Stimulated activated CD4-positive, alpha-beta T cell treated with anti-CD3 and anti-CD28 coated beads, Interleukin-2, amount 100 ng/mL, for 4 hours (primary cell): ENCODE measurements at places on chromosomes 12 and 14.

GRCh38 chr12:49750996-49751393 lies 9.6 kb downstream of the TMBIM6 start:
- DNase-seq = no peak

GRCh38 chr12:22812531-22812930 lies 187.6 kb downstream of the ETNK1 start:
- no peak for DNase-seq

GRCh38 chr14:99626041-99626648 lies 18.8 kb upstream of the HHIPL1 start:
- no peak for DNase-seq

DNA sequence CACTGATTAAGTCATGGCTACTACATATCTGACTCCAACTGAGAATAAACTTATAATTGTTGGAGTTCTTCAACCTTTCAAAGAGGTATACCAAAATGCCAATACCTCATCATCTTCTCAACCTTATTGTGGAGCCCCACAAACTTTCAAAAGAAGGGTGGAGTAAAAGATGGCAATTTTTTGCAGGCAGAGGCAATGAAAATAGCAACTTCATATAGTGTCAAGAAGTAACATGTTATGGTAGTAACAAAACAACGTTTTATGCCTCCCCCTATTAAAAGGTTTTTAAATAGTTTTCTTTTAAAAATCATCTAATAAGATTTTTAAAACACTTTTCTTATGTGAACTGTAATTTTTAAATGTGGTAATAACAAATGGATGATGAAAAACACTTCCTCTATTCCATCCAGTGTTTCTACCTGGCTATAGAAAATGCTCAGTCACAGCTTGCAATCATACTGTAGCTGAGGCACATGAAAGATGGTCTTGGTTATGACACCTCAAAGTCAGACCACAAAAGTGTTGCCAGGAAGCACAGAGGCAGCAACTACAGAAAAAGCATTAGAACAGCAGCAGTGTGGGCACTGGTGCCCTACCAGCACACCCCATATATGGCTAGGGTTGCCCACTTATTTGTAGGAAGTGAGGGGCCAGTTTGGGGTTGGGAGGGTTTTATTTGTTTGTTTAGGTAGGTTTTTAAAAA lies 7.0 kb downstream of the PPP1R12A start:
- DNase-seq = peak; percentile 35

DNA sequence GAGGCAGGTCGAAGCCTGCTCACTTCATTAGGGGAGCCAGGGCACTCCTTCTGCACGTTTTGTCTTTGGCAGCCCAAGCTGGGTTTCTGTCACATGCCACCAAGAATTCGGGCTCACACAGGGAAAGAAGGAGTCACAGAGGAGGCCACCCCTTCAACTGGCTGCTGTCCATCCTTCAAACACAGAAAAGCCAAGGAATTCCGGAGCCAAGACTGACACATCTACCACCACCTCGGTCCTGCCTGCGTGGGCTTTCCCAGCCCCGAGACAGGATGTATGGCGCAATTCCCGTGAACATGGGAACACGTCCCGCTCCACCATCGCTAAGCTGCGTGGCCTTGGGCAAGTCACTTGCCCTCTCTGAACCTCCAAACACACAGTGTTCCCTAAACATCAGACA lies 70.4 kb downstream of the NCOR2 start:
- no peak for DNase-seq

DNA sequence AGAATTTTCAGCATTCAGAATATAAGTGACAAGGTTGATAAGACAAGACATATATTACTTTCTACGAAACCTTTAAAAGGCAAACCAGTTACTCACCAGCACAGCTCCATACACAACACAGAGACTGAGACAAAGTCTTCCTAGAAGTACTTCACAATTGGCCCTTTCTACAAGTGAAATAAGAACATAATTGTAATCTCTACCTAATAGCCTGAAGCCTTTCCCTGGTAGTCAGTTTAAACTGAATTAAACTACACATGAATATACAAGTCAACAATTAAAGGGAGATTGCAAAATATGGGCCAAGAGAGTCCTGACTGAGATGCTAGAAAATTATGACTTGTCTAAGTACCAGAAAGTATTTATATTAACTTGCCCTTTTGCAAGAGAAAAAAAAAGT lies 95.9 kb downstream of the PUS7L start:
- DNase-seq = no peak

DNA sequence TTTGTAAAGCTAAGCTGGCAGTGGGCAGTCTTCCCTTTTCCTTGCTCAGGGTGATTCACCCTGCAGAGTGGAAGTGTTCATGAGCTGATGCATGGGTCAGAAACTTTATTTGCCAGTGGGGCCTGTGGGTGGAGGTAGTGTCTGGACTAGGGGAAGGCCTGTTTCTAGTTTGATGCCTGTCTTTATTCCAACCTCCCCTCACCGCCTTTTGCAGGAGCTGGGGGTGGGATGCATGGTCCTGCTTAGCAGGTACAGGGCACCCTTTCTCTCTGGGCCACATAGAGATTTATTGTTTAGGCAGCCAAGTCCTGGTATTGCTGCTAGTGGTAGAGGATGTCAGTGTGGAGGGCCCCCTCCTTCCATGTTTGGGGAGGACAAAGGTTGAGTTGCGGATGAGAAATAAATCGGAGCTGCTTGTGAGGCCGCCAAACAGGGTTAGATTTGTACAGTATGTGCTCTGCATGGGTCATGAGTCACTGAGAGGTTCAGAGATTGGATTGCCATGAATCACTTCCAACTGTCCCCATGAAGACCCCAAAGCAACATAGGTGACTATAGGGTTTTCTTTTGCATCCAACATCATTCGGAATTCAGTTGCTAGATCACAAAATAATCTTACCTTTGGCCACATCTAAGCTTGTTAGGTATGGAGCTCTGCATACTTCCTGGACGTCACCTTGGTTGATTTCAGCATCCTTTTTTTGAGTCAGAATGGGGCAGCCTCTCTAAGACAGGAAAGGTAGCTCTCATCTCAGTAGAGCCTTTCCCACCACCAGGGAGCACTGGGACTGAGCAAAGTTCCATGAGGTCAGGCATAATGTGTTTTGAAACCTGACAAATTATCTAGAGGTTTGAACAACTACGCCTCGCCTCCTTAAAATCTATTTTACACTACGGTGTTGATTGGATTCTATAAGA lies 8.8 kb downstream of the SMOC1 start:
- no peak for DNase-seq

- DNase-seq = no peak
Observed at GRCh38 chr12:117889098-117889497, 79.7 kb downstream of the KSR2 start.

- peak; percentile 43 for DNase-seq
Observed at GRCh38 chr12:111443586-111443985, 37.9 kb downstream of the SH2B3 start.

- DNase-seq = peak; percentile 16
Observed at GRCh38 chr14:61296719-61297502, 15.8 kb upstream of the TMEM30B start.

DNA sequence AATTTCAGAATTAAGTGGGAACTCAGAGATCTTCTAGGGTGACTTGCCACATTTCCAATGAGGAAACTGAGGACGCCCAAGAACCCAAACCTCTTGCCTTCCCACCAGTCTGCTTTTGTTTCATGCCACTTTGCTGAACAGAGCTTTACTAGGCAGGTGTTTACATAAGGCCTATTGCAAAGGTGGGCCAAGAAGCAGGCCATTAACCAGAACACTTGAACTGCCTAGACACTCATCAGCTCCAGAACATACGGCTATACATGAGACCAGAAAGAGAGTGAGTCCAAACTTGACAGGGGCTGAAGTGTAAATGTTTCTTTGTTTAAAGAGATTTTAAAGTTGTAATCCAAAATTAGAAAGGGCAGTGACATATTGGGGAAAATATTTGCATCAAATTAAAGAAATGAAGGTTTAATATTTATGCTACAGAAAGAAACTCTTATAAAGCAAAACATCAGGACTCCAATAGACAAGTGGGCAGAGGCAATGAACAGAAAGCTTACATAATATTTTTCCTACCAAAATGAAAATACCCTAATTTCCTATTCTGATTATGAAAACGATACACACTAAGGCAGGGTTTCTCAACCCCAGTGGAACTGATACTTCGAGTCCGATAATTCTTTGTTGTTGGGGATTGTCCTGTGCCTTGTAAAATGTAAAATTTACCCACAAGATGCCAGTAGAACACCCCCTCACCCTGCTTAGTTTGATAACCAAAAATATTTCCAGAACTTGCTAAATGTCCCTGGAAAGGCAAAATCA lies 11.7 kb downstream of the BATF start:
- no peak for DNase-seq

DNA sequence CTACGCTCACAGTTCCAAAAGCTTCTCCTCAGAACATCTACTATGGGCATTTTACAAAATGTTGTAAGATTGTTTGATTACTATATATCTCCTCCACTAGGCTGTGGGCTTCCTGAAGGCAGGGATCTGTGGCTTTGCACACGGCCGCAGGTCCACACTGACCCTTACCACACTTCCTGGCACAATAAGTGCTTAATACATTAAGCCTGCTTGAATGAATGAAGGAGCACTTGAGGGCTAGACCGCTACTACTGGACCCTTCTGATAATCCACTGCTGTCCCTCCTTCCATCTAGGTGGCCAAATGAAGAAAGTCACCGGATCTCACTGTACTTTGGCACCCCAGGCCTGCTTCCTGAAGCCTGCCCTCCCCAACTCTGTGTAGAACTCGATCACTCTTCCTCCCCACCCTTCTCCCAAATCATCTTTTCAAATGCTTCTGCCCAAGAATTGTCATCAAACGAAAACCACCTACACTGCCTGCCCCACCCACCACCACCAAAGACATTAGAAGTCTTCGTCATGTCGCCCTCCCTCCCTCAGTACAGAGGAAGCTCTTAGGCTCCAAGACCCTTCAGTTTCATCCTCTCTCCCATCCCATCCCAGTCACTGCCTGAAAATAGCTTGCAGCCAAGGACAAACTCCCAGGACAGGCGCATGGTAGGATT lies 596 bp upstream of the ZBTB39 start:
- peak; percentile 36 for DNase-seq

- no peak for DNase-seq
Observed at GRCh38 chr14:63781686-63782085, 53.8 kb upstream of the SGPP1 start.

DNA sequence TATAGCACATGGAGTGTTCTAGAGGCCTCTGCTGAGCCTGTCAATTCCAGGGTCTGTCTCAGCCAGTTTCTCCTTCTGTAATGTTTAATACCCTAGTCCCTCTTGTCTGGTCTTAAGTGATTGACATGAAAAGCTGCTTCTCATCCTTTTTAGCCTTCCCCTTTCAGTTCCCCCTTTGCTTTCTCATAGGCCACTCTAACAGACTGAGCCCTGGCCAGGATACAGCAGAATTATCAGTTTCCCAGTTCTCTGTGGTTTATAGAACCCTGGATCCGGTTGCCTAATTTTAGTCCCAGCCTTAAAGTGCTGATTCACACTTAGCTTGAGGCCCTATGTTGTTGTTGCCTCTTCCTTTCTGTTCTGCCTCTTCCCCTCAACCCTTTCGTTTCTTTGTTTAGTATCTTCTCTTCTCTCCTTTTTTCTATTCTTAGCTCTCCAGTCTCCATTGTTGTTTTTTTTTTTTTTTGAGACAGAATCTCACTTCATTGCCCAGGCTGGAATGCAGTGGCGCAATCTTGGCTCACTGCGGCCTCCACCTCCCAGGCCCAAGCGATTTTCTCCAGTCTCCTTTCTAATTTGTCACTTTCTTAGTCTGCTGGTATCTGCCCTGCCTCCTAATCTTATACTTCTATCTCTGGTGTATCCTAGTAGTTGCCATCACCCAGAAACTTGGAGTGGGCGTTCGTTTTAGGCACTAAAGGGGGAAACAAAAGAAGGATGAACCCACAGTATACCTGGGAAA lies 2.9 kb upstream of the BIN2 start:
- DNase-seq = no peak

DNA sequence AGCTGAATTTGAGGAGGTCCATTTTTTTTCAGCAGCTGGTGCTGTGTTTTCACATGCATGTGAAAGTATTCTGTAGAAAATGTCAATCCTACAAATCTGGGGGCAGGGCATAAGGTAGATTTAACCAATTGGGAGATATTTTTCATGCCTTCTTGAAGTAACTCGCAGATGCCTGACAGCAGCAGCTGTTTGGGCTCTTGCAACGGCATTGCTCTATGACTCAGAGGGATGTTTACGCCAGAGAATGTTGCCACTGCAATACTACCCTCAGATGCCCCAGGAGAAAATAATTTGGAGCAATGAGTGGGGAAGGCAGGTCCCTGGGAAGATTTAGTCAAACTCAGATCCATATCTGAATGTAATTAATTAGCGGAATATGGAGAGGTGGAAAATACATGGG lies 42.5 kb upstream of the MYBPC1 start:
- no peak for DNase-seq

DNA sequence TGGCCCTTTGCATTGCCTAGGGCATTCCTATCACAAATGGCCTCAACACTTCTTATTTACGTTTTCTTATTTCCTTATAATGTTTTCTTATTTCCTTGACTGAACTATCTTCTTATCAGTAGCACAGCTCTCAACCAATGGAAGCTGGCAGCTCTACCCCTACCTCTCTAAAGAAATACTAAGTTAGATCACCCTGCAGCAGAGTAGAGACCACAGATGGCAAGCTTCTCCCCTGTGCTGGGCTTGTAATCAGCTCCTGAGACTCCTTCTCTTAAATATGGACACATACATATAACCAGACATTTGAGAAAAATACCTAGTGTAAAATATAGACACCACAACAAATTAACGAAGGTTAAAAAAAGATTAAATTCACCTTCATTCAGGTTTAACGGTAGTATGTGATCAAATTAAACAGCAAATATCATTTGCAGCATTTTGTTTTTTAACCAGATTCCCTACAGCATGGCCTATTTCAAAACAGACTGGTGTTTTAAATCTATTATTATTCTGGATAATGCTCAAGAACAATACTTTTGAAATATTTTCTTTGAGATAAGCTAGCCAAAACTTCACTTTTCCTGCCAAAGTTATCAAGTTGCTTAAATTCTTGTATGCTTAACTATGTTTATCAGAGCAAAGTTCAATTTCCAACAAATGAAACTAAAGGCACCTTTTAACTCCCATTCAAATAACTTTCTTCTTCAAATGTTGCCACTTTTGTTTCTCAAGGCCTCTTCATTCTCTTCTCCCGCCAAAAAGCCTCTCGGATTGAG lies 54.3 kb downstream of the SLC41A2 start:
- no peak for DNase-seq

- DNase-seq = no peak
Observed at GRCh38 chr12:52454411-52455201, 2.7 kb upstream of the KRT6B start.

DNA sequence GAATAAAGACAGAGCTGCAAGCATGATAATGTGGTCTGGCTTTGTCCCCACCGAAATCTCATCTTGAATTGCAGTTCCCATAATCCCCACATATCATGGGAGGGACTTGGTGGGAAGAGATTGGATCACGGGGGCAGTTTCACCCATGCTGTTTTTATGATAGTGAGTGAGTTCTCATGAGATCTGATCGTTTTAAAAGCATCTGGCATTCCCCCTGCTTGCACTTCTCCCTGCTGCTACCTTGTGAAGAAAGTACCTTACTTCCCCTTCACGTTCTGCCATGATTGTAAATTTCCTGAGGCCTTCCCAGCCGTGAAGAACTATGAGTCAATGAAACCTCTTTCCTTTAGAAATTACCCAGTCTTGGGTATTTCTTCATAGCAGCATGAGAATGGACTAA lies 158.7 kb downstream of the SLC35F4 start:
- DNase-seq = no peak
